ENCODE measurements at places on chromosomes 12 and 14. TPM values are rescaled to one million over a fixed set of nuclear protein-coding genes. Genes with fewer than 3 reads are reported as not detected.

Gene CFAP54
- total RNA-seq, result 48.8 TPM

Gene ACOT6
- not detected for total RNA-seq

Gene ASCL1
- not detected for total RNA-seq

Gene PTGR2
- total RNA-seq, result 15.0 TPM

- no peak overlapping the region for H3K4me3 ChIP-seq
- no peaks in the 10 kb centered on the region for H3K27me3 ChIP-seq
- DNase-seq, result no peak
- H3K36me3 ChIP-seq, result no peaks in the 10 kb centered on the region
Observed at GRCh38 chr12:117766008-117766407, 202.8 kb downstream of the KSR2 start.

GRCh38 chr14:68193970-68194681, 374.5 kb downstream of the RAD51B start:
- H3K27ac ChIP-seq, result no peak overlapping the region
- no peaks in the 10 kb centered on the region for H3K36me3 ChIP-seq
- no peak overlapping the region for H3K4me3 ChIP-seq

DNA sequence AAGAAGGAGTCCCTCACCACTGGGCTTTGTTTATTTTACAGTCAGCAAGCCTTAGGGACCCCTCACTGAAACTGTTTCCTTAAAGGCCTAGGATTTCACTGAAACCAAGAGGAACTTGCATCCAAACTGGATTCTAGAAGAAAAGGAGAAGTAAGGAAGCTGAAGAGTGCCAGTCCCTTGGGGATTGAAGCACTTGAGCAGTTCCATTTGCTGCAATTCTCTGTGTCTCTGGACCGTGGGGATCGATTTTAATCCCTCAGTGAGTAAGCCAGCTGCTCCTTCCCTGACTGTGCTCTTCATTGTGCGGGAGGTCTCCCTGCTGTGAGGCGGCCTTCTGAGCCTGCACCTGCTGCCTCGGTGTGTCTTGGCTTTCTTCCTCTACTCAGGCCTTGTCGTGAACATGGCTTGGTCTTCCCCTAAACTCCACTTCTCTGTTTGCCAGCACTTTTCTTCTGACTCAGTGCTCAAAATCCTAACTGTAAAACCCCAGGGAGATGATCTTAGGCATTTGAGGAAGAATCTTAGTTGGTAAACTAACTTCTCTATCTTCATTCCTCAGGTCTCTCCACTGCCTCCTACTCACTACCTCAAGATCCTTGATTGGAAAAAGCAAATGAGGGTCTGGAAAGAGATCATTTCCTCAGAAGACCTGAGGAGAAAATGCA, 132.6 kb downstream of the SLC38A6 start:
- no peaks in the 10 kb centered on the region for H3K36me3 ChIP-seq
- H3K4me3 ChIP-seq, result no peak overlapping the region
- H3K4me1 ChIP-seq, result no peaks in the 10 kb centered on the region
- no peaks in the 10 kb centered on the region for H3K27me3 ChIP-seq
- H3K27ac ChIP-seq, result no peak overlapping the region
- no peak for DNase-seq

- no peaks in the 10 kb centered on the region for H3K36me3 ChIP-seq
- H3K27me3 ChIP-seq, result no peaks in the 10 kb centered on the region
- no peak overlapping the region for H3K4me3 ChIP-seq
- no peak overlapping the region for H3K27ac ChIP-seq
Observed at GRCh38 chr14:23432946-23433345, 2.5 kb downstream of the MYH7 start.

GRCh38 chr12:27237790-27238771, 6.0 kb upstream of the STK38L start:
- H3K27ac ChIP-seq, result peak overlapping the region; percentile 50
- no peak overlapping the region for H3K4me3 ChIP-seq
- no peak for DNase-seq

DNA sequence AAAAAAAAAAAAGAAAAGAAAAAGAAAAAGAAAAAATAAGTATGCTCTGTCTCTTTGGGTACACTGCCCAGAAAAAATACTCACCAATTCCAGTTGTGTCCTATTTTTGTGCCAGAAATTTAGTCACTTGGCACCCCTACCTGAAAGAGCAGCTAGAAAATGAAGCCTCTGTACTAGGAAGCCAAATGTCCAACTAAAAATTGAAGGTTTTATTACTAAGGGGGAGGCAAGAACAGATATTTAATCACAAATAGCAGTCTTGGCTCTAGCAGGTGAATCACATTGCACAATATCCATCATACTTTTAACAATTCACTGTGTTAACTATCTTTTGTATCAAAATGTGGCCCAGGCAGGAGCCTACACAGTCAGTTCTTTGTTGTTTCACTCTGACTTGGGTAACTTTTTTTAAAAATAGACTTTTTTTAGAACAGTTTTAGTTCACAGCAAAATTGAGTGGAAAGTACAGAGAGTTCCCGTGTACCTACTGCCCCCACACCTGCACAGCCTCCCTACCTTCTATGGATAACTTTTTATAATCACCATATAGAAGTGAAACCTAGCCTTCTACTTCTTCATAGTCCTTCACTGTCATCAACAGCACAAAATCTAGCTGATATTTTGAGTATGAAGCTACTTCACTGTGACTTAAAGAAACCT, 87.1 kb upstream of the ATF7IP start:
- DNase-seq, result no peak
- no peak overlapping the region for H3K27ac ChIP-seq
- H3K4me3 ChIP-seq, result no peak overlapping the region
- no peaks in the 10 kb centered on the region for H3K36me3 ChIP-seq
- H3K4me1 ChIP-seq, result no peaks in the 10 kb centered on the region
- H3K27me3 ChIP-seq, result no peaks in the 10 kb centered on the region

GRCh38 chr12:48758186-48758585, 30.7 kb downstream of the ADCY6 start:
- peaks cover 9% of the 10 kb centered on the region for H3K4me1 ChIP-seq
- no peak overlapping the region for H3K4me3 ChIP-seq
- H3K27me3 ChIP-seq, result no peaks in the 10 kb centered on the region
- no peak for DNase-seq

Data from upper lobe of left lung (tissue), 6 donors.